ENCODE measurements at places on chromosomes 2 and 18.

DNA sequence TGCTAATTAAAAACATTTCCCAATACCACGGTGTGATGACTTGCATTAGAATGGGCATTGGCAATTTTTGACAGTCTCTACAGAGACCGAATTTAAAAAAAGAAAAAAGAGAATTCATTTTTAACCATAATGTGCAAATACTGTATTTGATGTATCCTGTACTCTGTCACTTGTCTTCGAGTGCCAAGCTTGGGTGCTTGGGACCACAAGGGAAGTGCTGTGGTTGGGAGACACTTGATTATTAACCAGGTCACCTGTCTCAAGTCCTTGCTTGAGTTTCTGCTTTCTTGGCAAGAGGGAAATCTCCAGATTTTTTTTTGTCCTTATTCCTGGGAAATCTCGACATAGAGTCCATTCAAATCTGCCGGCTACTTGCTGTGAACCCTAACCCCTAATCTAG lies 209.0 kb downstream of the MC4R start:
- DNase-seq = no peak

DNA sequence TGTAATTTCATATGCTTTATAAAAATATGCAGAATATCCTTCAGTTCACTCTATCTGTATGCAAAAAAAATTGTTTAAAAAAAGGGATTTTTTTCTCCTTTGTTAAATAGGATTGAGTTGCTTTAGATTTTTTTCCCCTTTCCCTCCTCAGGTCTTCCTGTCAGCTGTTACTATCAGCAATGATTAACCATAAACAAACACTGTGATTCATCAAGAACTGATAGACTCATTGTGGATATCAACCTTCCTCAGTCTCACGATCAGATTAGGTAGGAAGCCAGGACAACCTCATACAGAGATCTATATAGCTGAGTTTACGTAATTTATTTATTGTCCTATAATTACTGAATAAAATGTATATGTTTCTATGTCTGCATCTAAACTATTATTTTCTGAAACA lies 2136.2 kb upstream of the CELF4 start:
- no peak for DNase-seq

GRCh38 chr2:64311948-64312621 lies 141.9 kb upstream of the LGALSL start:
- no peak for DNase-seq

DNA sequence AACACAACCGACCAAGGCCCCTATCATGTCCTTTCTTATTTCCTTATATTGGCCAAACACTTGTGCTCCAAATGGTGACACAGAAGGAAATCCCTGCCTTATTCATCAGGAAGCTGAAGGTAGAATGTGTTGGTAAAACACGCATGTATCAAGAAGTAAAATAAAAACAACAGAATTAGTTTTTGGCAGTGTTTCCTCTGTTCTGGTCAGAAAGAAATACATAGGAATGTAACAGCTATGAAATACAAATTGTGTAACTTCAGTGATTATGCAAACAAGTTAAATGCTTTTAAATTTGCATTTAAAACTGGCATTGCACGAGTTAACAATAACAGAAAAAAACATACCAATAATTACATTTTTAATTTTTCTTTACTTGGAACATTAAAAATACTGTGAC lies 19.3 kb downstream of the ST6GAL2 start:
- no peak for DNase-seq

GRCh38 chr2:142874293-142874814 lies 3.1 kb upstream of the KYNU start:
- no peak for DNase-seq

DNA sequence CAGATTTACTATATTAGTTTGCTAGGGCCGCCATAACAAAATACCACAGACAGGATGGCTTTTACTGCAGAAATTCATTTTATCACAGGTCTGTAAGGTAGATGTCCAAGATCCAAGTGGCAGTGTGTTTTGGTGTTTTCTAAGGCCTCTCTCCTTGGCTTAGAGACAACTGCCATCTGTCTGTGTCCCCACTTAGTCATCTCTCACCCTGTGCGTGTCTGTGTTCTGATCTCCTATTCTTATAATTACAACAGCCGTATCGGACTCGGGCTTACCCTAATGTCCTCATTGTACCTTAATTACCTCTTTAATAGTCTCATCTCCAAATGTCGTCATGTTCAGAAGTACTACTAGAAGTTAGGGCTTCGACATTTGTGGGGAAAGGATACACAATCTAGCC lies 362.3 kb upstream of the CDH19 start:
- no peak for DNase-seq

DNA sequence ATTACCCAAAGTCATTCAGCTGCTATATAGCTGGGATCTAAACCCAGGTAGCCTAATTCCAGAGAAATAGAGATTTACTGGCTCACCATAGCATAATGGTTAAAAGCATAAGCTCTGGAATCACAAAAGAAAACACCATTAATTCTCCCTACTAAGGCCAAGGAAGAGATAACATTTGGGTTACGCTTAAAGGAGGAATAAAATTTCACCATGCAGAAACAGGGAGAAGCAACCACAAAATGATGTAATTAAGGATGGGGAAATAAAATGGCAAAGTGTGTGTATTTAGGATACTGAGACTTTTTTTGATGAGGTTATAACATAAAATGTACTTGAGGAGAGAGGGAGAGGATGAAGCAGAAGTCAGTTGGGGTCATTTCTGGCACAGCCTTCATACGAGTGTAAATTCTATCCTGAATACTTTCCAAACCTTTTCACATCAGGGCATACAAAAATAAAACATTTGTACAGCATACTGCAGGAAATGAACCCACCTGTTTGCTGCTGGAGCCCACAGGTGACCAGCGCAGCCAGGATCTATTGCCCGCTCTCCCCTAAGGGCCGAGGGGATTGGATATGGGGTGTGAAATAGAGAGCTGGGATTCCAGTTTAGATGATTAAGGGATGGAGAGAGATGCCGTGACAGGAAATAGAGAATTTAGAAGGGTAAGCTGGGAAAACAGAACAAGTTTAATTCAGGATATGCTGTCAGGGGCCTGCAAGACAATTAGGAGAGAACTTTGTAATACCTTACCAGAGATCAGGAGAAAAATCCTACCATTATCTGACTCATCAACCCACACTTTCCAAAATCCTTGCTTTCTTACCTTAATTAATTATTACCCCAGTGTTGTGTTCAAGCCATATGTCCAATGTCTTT lies 43.8 kb upstream of the SERTAD2 start:
- DNase-seq = no peak

- no peak for DNase-seq
Measured at GRCh38 chr2:4122726-4123125, 419.4 kb downstream of the DCDC2C start.

- no peak for DNase-seq
Measured at GRCh38 chr18:27762054-27762453, 414.9 kb downstream of the CDH2 start.

DNA sequence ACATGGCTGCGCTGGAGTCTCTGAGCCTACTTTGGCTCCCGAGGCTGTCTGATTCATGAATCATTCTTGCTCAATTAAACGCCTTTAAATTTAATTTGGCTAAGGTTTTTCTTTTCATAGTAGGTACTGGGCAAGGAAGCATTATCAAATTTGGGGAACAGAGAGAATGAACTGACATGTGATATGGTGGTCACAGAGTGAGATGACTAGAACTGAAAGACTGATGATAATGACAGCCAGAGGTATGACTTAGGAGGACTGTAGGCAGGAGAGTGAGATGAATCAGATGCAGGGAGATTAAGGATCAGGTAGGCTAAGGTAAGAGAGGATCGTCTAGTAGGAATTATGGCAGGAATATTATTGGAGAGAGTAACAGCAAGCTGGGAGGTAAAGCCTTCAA lies 40.9 kb upstream of the ST8SIA3 start:
- no peak for DNase-seq

DNA sequence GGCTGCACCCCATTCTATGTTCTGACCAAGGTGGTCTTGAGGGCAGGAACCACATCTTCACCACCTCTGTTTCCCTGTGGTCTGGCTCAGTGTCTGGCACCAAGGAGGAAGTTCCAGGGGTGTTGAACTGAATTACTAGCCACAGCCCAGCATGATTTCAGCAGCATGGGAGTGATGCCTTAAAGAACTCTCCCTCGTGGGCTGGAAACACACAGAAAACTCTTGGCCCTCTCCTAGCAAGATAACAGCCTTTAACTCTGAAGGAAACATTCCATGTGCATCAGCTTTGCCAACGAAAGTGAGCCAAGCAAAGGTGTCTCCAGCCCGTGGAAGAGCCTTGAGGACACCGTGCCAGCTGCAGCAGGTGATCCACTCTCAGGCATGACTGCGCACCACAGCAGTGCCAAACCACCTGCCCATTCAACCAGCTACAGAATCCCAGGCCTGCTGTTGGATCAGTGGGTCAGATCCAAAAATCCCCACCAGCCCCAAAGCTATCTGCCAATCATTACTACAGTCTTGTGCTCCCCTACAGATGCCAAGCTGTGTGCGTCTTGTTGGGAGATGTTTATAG lies 124.8 kb downstream of the TTC32 start:
- no peak for DNase-seq

- no peak for DNase-seq
Measured at GRCh38 chr18:2173486-2173885, 397.8 kb downstream of the METTL4 start.

DNA sequence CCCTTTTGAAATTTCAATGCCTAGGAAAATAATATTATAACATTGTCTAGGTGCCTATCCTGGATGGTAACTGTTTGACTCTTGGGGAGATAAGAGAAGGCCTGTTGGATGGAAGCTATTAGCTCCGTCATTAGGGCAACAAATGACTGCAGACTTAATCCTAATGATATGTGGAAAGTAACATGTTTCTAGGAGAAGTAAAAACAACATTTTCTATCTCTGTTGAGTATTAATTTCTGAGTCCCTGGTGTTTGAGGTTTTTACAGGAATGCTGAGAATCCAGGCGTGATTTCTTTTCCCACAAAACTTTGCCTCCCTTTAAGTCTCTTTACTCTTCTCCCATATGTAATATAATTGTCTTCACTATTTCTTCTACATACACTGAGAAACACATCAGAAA lies 159.1 kb downstream of the GALNT1 start:
- no peak for DNase-seq

DNA sequence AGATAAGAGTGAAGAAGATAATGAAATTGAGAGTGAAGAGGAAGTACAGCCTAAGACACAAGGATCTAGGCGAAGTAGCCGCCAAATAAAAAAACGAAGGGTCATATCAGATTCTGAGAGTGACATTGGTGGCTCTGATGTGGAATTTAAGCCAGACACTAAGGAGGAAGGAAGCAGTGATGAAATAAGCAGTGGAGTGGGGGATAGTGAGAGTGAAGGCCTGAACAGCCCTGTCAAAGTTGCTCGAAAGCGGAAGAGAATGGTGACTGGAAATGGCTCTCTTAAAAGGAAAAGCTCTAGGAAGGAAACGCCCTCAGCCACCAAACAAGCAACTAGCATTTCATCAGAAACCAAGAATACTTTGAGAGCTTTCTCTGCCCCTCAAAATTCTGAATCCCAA lies 15.7 kb downstream of the MSH6 start:
- no peak for DNase-seq

GRCh38 chr2:231991664-231992063 lies 30.2 kb downstream of the DIS3L2 start:
- DNase-seq = no peak

- DNase-seq = no peak
Measured at GRCh38 chr18:38868757-38869156, 1303.2 kb upstream of the CELF4 start.

DNA sequence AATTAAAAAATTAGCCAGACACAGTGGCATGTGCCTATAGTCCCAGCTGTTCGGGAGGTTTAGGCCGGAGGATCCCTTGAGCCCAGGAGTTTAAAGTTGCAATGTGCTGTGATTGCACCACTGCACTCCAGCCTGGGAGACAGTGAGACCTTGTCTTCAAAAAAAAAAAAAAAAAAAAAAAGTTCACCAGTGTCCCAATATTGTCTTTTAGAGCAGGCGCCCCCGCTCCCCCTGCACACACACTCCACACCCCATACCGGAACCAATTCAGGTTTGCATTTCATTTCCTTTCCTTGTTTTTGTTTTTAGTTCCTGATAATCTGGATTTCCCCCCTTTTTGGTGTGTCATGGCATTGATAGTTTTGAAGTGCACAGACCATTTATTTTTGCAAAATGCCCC lies 10.4 kb downstream of the TMEM87B start:
- no peak for DNase-seq

DNA sequence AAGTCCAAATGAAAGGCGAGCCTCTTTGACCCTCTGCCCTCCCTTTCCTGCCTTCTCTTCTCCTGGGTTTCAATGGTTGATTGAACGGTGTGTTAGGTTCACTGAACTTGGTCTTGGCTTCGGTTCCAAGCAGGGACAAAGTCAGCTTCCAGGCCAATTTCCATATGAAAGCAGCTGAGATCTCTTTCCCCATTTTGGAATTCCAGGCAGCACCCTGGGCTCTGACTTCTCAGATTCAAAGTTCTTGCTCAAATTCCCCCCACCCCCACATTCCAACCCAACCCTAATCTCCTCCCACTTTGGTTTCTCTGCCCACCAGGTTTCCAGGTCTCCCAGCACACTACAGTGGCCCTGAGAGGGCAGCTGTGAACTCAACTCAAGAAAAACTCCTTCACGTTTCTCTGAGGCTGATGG lies 231.0 kb downstream of the INSIG2 start:
- DNase-seq = no peak

DNA sequence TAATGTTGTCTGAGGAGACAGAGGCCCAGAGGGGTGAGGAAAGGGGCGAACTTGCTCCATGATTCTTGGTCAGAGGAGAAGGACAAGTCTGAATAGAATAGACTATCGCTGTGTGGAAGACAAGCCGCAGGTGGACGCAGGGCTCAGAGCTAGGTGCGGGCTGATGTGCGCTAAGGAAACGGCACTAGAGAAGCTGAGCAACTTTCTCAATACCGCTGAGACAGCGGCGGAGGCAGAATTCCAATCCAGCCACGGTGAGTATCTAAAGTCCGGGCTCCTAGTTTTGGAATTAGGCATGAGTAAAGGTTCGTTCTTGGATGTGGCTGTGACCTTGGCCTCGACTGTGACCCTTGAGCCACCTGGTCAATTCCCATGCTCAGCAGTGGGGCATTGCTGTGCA lies 47.8 kb downstream of the CAPN13 start:
- no peak for DNase-seq

DNA sequence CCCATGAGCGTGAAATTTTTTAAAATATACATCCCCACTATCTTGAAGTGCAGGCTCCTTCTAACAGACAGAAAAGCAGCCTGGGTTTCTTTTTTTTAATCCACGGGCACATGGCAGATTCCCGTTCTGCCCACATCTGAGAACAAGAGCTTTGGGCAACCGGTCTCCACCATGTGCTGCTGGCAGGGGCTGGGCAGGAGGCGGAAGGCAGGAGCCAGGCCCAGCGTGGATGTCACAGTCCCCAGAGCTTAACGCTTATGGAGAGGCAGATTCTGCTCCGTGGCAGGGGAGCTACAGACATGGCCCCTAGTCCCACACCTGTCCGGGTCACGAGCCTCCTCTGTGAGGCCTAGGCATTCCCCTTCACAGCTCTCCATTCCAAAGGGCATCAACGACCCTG lies 503.0 kb upstream of the MYT1L start:
- DNase-seq = no peak

GRCh38 chr18:48932462-48932818 lies 18.3 kb downstream of the SMAD7 start:
- DNase-seq = no peak

All from stimulated activated CD8-positive, alpha-beta memory T cell treated with anti-CD3 and anti-CD28 coated beads, Interleukin-7, amount 100 ng/mL, for 1 hour (primary cell).